ENCODE measurements at places on chromosomes 2 and 18.

DNA sequence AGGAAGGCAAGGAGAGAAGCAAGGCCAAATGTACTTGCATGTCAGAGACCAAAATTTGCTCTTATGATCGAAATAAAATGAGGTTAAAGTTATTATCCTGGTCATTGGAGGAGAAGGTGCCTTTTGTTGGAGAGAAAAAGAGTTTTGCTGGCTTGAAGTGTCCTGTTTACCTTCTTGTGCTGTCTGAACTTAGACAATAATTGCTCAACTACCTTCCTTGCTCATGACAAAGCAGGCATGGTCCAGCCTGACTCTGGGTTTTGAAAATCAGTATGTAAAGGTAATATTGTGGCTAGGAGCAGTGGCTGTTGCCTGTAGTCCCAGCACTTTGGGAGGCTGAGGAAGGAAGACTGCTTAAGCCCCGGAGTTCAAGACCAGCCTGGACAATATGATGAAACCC, 89.1 kb downstream of the MEIS1 start:
- no peak for DNase-seq

DNA sequence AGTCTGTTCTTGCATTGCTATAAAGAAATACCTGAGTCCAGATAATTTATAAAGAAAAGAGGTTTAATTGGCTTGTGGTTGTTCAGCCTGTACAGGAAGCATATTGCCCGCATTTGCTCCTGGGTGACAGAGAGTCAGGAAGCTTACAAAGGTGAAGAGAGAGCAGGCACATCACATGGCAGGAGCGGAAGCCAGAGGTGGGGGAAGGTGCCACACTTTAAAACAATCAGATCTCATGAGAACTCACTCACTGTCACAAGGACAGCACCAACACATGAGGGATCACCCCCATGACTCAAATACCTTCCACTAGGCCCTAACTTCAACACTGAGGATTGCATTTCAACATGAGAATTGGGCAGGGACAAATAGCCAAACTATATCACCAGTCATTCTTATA, 124.8 kb upstream of the COL5A2 start:
- no peak for DNase-seq

GRCh38 chr2:7022492-7023385, 105.5 kb downstream of the RNF144A start:
- no peak for DNase-seq

DNA sequence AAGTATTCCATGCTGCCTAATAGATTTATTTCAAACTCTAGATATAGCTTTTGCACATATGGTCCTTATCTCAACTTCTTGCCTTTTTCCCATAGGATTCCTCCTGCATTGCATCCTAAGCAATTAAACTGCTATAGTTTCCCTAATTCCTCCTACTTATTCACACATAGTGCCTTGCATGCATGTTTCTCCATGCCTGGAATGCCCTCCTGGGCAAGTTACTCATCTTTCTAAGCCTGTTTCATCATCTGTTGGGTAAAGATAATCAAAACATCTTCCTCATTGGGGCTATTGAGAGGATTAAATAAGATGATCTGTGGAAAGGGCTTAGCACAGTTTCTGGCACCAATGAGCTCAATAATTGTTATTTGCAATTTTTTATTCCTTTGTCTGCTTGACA, 726.5 kb downstream of the SLC4A3 start:
- peak; percentile 20 for DNase-seq

- DNase-seq = peak; percentile 75
Measured at GRCh38 chr2:74747411-74748080, 86.4 kb upstream of the HK2 start.

- DNase-seq = no peak
Measured at GRCh38 chr2:11018651-11019185, 107.0 kb downstream of the KCNF1 start.

DNA sequence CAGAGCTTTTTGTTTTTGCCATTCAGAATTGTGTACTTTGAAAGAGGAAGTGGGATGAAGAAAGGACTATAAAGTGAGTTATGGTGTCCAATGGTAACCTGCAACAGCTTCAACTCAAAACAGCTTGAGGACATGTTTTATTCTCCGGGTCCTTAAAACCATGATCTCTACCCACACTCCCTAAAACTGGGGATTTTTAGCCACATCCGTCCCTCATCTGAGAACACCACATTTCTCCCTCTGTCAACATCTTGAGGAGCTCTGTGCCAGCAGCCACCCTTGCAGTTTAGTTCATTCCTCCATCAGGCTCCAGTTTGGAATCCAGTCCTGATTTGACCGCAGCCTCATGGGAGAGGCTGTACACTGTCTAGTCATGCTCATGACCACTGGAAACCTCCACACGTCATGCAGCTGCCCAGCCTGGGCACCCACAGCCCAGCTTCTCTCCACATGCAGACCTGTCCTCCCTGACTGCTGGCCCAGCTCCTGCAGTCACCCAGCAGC, 62.6 kb downstream of the C18orf63 start:
- DNase-seq = peak; percentile 3

GRCh38 chr2:230895536-230896345, 29.3 kb downstream of the GPR55 start:
- DNase-seq = no peak

GRCh38 chr2:235050980-235051351, 99.1 kb downstream of the SH3BP4 start:
- peak; percentile 96 for DNase-seq

- no peak for DNase-seq
Measured at GRCh38 chr2:205908212-205909183, 177.5 kb downstream of the INO80D start.

DNA sequence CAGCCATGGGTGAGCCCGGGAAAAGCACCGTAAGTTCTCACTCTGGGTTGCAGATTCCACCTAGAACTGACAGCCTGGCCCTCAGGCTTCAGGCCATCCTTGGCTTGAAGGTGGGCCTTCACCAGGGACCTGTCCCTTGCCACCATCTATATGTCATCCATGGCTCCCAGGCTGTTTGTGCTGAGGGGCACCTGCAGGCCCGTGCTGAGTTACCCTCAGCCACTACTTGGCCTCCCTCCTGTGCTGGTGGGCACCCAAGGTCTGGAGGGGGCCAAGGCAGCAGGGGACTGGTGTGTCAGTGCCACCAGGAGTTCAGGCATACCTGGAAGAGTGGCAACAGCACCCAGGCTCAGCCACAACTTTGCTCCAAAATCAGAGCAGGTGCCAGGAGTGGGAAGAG, 326.2 kb upstream of the SMIM21 start:
- no peak for DNase-seq

- peak; percentile 44 for DNase-seq
Measured at GRCh38 chr2:215476424-215476823, 40.6 kb upstream of the FN1 start.

DNA sequence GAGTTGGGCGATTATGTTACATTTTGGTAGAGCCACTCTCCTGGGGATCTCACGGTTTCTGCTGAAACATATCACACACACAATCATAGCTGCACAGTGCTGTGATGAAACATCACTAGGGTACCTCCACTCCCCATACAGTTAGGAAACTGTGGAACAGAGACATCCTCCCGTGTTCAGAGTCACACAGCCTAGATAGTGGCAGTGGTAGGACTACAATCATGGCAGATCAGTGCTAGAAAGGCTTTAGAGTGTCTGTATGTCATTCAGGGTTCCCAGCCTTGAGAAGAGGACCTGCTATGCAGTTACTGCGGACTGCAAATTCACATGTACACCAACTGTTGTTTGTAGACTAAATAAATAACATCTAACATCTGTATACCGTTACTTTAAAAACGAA, 210.3 kb upstream of the FOSL2 start:
- no peak for DNase-seq

GRCh38 chr18:78934003-78934402, 45.6 kb upstream of the SALL3 start:
- no peak for DNase-seq

GRCh38 chr2:197239434-197239833, 71.1 kb downstream of the ANKRD44 start:
- no peak for DNase-seq

GRCh38 chr2:223722226-223722625, 115.2 kb downstream of the AP1S3 start:
- no peak for DNase-seq
